ENCODE measurements at places on chromosomes 2 and 18.

GRCh38 chr18:63302220-63302619 lies 17.3 kb downstream of the BCL2 start:
- no peak for DNase-seq

DNA sequence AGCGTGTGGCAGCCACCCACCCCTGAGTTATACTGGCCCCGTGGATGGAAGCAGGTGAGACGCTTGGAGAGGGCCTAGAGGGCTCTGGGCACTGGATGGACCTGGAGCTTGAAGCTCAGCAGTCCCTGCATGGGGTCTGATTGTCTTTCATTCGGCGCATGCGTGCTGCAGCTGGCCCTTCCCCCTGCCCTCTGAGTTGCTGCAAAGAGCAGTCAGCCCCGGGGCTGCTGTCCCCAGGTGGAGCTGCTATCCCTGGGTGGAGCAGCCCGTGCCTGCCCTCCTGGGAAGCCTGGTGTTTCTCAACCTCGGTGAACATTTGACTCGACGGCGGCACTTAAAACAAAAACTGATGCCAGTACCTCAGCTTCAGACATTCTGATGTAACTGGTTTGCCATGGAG lies 29.6 kb downstream of the IGFBP5 start:
- DNase-seq = no peak

DNA sequence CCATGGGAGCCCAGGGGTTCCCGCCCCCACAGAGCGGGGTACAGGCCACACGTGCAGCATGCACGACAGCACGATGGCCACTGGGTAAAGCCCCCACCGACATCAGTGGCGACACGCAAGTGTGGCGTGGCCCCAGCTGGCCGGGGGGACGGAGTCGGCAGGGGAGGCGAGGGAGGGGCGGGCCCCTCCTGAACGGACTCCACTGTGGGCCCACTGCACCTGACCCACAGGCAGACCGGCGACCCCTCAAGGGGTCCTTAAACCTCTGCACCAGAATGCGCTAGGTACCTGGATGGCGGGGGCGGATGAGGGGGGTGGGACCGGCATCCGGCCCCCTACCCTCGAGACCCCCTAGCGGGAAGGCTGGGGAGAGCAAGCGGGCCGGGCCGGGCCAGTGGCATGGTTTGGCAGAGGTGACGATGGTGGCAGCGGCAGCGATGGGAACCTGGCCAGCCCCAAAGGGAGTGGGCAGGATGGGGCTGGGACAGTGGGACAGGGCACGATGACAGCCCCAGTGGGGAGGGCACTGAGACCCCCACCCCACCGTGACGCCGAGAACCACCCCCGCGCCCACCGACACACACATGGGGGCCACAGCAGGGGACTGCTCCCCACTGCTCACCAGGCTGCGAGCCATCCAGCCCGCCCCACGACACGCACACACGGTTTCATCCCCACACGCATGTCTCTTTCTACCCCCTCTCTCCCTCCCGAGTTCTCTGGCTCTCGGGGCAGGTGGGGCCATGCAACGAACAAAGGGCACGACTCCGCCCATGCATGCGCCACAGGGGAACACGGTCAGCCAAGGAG lies 91.9 kb upstream of the ANKRD30BL start:
- no peak for DNase-seq

- DNase-seq = no peak
These were observed 9.6 kb downstream of the CNGA3 start for GRCh38 chr2:98355881-98356280.

- DNase-seq = no peak
These were observed 117.8 kb downstream of the ATAD2B start for GRCh38 chr2:23809150-23809549.

GRCh38 chr2:170214309-170214948 lies 36.5 kb downstream of the MYO3B start:
- DNase-seq = no peak

DNA sequence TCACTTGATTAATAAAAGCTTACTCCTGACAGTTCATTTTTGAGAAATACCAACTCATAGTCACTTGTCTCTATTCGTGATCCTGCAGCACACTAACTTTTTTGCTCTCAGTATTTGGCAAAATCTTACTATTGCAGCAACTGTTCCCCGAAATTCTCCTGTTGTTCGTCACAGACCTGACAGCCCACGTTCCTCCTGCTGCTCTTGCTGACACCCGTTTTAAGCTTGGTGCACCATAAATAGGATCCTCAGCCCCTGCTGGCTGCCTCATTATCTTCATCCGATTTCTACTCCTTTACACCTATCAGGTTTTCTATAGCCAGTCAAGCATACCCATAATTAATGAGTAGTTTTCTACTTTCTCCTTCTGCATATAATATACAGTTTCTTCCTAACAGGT lies 368.8 kb downstream of the PLCL1 start:
- DNase-seq = no peak

DNA sequence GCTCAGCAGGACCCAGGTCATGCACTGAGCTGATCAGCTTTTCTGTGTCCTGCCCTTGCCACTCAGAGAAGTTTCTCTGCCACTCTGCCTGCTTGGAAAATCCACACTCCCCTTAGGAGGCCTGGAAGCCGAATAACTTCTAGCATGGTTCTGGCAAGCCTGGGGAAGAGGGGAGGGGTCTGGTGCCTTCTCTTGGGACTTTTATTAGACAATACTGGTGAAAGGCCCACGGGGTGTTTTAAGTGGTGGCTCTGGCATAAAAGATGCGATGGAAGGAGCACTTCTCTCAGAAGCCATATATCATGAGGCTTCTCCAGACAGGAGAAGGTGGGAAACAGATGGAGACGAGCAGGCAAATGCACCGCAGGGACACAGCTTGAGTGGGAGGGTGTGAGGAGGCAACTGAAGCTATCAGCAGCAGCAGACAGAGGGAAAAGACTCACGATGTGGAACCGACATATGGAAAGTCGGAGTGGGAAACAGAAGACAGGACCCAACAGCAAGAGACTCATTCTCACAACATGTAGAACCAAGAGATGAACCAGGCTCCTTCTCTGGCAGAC lies 141.8 kb upstream of the CTNNA2 start:
- DNase-seq = no peak

GRCh38 chr18:69444221-69444620 lies 43.5 kb downstream of the DOK6 start:
- DNase-seq = no peak

GRCh38 chr2:33291278-33292013 lies 185.0 kb upstream of the RASGRP3 start:
- no peak for DNase-seq

GRCh38 chr2:178163395-178163794 lies 30.9 kb upstream of the OSBPL6 start:
- no peak for DNase-seq

GRCh38 chr2:58180635-58181034 lies 60.5 kb downstream of the FANCL start:
- no peak for DNase-seq

DNA sequence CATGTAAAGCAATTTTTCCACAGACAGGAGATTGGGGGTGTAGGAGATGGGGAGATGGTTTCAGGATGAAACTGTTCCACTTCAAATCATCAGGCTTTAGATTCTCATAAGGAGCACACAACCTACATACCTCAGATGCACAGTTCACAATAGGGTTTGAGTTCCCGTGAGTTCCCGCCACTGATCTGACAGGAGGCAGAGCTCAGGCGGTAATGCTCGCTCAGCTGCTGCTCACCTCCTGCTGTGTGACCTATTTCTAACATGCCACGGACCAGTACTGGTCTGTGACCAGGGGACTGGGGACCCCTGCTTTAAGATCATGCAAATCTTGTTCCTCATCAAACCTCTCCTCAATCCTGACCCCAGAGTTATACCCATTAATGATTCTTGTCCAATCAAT lies 70.1 kb downstream of the RPE start:
- DNase-seq = no peak

GRCh38 chr2:20509301-20509769 lies 62.5 kb downstream of the RHOB start:
- DNase-seq = no peak

- DNase-seq = peak; percentile 19
These were observed 797 bp downstream of the CTIF start for GRCh38 chr18:48539406-48540250.

DNA sequence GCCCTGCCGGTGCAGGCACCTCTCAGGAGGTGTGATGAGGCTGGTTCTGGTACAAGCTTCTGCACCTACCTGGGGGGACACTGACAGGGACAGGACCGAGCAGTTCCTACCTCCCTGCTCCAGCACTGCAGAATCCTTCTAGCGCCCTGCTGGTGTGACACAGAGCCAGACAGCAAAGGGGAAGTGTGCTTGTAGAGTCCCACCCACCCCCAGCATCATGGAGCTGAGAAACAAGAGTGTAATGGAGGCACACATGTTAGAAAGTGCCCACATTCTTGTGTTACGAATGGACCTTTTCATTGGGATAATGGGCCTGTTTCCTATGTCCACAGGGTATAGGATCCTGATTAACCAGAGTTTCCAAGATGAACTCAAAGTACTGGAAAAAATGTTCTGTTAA lies 38.3 kb downstream of the OXER1 start:
- no peak for DNase-seq

DNA sequence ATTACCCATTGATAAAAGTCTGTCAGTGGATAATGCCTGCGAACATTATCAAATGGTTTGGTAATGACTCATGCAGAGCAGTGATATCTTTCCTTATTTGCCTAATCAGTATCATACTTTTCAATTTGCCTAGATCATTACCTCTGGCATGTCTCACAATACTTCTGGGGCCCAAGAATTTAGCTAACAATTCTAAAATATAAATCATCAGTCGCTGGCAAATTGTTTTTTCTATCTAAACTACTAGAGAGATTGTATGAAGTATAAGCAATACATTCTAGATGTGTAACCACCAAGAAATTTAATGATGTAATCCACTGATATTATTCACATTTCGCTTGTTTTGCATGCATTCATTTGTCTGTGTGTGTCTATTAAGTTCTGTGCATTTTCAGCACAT lies 191.2 kb upstream of the CDH19 start:
- no peak for DNase-seq

- DNase-seq = no peak
These were observed 294.7 kb downstream of the MEIS1 start for GRCh38 chr2:66729416-66730330.

GRCh38 chr2:219266886-219267285 lies 12.3 kb upstream of the DNAJB2 start:
- no peak for DNase-seq

GRCh38 chr18:41992066-41992465 lies 37.0 kb downstream of the PIK3C3 start:
- no peak for DNase-seq

GRCh38 chr2:18940184-18940583 lies 350.8 kb upstream of the NT5C1B start:
- no peak for DNase-seq

DNA sequence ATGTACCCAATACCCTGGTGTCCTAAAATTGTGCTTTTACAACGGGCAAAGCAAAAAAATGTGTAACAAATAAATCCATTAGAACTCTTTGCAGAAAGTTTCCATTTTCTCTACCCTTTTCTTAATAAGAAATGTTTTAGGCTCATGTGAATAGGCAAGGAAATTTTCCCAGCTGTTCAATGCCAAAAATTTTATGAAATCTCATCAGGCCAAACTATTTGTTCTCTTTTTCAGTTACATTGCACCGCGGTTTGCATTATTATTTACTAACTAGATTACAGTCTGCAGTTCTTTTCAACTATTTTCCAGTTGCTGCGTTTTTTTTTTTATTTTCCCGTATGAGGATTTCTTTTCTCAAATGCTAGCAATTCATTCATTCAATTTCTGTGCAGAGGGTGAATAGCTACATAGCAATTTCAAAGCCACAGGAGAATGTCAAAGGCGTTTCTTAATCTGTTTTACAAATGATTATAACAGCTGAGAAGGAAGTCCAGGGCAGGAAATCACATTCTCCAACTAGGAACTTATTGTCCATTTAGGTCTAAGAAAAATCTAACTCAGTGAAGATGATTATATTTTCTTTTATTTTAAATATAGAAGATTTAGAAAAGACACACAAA lies 367.5 kb upstream of the MMADHC start:
- no peak for DNase-seq

DNA sequence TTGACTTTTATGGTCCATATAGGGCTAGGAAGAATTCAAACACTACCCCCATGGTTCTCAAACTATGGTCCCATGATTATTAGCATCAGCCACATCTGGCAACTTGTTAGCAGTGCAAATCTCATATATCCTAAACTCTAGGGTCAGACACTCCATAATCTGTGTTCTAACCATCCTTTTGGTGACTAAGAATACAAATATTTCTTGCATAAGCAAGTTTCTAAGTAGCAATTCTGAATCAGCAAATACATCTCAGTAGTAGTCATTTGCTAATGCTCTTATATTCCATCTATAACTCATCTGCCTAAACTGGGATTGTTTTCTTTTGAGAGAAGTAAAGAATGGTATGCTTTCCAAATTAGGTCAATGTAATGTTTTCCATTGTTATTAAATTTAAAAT lies 447.3 kb downstream of the TMX3 start:
- no peak for DNase-seq

GRCh38 chr2:39515273-39515896 lies 78.3 kb upstream of the MAP4K3 start:
- DNase-seq = no peak

DNA sequence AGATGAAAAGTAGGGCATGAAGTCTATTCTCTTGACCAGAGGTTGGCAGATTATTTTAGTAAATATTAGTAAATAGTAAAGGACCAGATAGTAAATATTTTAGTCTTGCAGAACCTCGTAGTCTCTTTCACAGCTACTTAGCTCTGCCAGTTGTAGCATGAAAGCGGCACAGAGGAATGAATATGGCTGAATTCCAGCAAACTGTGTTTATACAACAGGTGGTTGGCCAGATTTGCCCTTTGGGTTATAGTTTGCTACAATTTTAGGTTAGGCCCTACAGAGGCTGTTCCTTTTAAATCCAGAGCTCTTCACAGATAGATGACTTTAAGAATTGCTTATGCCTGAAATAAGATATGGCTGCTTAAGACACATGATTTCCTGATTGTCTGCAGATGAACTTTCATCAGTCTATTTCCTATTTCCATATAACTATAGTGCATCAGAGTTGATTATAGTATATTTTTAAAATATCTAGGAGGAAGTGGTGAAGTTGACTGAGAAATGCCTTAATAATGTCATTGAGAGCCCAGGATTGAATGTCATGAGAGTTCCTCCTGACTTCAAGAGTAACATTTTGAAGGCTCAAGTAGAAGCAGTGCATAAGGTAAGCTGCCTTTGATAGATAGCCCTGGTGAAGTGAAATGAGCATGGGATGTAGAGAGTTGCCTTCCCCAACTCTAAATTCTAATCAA lies 80.5 kb downstream of the TMEM185B start:
- DNase-seq = no peak

- DNase-seq = no peak
These were observed 110.6 kb downstream of the PLEKHM3 start for GRCh38 chr2:207914716-207915115.

DNA sequence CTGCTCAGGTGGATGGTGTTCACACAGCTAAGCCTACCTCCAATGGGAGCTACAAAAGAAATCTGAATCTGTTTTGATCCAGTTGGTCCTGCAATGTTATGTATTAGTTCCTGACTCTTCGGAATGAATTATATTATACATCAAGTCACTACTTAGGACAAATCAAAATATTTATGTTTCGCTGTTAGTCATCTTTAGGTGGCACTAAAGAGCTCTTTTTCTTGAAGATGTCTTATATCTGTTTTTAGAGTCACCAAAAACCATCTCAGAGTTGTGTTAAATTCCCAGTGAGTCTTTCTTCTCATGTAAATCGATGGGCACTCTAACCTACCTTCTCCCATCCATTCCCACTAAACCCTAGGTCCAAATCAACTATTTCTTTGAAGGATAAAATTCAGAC lies 2.2 kb downstream of the DNER start:
- DNase-seq = no peak

GRCh38 chr2:110931648-110932047 lies 189.1 kb upstream of the BCL2L11 start:
- DNase-seq = no peak

Measured in hypothalamus (tissue), 51 donors.